Myometrial cell (primary cell): ENCODE measurements at places on chromosomes 5 and 9. TPM values are rescaled to one million over a fixed set of nuclear protein-coding genes. Genes with fewer than 3 reads are reported as not detected.

Gene PNPLA7
- under 0.01 TPM in 1 of 2 replicates, not detected in the other for total RNA-seq

Gene GMCL2
- not detected in 2 replicates for total RNA-seq

Gene CSNK1G3
- 19.6 and 32.8 TPM in 2 replicates for total RNA-seq

Gene F2RL2
- total RNA-seq = 0.58 and 1.8 TPM in 2 replicates

Gene RRAGA
- total RNA-seq = 72.1 and 77.1 TPM in 2 replicates

Gene MPDZ
- total RNA-seq = 21.3 and 24.6 TPM in 2 replicates

Gene GFI1B
- total RNA-seq = not detected in 2 replicates

Gene FBXO10
- total RNA-seq = 5.5 and 9.0 TPM in 2 replicates

Gene CDH6
- total RNA-seq = 0.29 and 2.1 TPM in 2 replicates

Gene PHPT1
- total RNA-seq = 116 and 117 TPM in 2 replicates

Gene GRM6
- total RNA-seq = not detected in 2 replicates

Gene HOMER1
- total RNA-seq = 2.9 and 4.3 TPM in 2 replicates
